ENCODE measurements at places on chromosomes 7 and 10.

DNA sequence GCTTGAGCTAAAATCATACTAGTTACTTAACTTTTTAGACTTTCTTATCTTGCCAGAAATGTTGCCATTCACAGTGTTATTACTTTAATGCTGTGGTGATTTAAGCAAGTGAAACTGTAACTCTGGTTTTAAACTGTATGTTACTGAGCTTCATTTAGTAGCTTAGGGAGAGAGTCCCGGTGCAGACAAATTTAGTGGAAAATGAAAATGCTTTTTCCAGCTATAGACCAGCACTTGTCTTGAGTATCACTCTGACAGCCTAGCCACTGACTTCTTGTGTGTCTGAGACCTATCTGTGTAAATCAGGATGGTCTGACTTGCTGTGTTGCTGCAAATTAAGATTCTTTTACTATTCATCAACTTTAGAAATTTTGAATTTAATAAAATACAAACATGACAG, 200.8 kb downstream of the CACNB2 start:
- no peak for DNase-seq

- no peak for DNase-seq
Measured at GRCh38 chr10:130762491-130762890, 549.0 kb downstream of the TCERG1L start.

- no peak for DNase-seq
Measured at GRCh38 chr7:44914992-44915607, 29.8 kb upstream of the PURB start.

- DNase-seq = no peak
Measured at GRCh38 chr7:95716357-95717122, 55.8 kb upstream of the DYNC1I1 start.
